ENCODE measurements at places on chromosomes 7 and 10.

DNA sequence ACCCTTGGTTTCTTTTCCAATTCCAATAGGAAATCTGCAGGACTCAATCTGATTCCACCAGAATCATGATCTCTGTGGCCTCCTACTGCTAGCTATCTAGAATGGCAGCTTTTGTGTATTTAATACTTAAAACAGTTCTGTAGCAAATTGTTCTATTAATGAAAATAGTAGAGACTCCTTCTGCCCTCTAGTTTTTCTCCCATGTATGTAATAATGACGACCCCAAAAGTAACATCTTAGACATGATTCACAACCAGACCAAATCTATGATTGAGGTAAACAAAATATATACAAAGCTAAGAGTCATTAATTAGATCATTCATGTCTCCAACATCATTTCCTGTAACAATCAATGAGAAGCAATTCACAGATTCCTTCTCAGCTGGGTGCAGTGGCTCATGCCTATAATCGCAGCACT lies 259.1 kb upstream of the MKLN1 start:
- DNase-seq, result no peak

GRCh38 chr10:22285130-22285529 lies 31.1 kb upstream of the COMMD3 start:
- DNase-seq, result no peak

- no peak for DNase-seq
Measured at GRCh38 chr7:141700296-141700847, 1.6 kb downstream of the DENND11 start.

DNA sequence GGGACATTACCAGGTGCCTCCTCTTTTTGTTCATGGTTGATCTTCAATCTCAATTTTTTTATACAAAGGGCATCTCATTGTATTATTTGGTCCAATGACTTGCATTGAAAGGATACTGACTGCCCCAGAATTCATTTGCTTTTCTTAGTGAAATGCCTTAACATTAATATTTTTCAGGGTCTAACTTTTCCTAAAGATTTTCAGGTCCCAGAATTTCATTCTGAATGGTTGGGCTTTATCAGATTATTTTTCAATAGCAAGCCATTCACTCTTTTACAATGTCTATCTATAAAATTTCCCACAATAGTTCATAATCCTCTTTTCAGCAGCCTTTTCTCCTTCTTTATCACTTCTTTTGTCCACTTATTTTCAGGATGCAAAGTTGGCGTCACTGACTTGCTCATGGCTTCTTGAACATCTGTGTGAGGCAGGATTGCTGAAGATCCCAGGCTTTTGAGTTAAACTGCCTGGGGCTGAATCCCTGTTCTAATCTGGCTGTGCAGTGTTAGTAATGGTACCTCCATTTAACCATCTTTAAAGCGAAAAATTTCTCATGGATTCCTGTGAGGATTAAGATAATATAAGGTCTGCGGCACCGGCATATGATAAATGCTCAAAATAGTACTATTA lies 131.7 kb upstream of the HDAC9 start:
- no peak for DNase-seq

DNA sequence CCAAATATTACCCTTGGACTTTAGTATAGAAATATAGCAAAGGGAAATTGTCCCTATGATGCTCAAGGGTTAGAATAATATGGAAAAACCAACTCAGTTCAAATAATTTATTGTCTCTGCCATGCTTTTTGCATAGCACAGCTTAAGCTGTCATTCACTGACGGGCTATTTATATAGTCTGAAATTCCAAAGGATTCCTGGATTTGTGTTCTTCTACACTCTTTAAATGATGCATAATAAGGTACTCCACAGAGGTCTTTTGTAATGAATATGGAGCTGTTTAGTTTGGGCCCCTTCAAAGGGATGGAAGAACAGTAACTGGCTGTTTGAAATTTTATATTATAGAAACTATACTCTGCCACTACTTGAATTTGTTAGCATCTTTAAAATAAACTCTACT lies 276.6 kb upstream of the FERD3L start:
- no peak for DNase-seq

GRCh38 chr10:9075420-9075819 lies 1020.9 kb downstream of the GATA3 start:
- no peak for DNase-seq

DNA sequence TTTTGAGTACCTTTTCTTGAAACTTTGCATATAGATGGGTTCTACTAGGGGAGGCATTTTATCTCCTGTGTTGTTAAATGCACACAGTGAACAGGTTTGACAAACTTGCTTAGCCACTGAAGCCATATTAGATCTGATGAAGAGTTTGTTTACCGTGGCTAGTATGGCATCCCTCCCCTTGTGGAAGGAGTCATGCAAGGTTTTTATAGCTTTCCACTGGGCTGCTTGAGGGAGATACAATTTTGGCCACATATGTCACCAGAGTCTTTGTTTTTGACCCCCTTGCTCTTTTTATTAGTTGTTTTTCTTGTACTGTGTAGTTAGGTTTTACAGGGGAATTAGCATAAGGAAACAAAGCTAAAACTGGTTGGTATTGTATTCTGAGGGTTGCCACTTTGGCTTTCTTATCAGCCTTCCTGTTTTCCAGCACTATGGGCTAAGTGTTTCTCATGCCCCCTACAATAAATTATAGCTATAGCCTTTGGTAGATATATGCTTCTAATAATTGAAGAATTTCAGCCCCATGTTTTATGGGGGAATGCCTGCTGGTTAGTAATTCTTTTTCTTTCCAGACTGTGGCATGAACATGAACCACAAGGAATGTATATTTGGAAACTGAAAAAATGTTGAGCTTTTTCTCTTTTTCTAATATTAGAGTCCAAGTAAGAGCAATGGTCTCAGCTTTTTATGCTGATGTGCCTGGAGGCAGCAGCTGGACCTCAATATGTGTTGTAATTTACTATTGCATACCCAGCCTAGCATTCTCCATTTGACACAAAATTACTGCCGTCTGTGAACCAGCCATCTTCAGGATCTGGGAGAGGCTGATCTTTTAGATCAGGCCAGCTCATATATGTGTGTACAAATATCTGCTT lies 18.4 kb upstream of the STEAP2 start:
- no peak for DNase-seq

DNA sequence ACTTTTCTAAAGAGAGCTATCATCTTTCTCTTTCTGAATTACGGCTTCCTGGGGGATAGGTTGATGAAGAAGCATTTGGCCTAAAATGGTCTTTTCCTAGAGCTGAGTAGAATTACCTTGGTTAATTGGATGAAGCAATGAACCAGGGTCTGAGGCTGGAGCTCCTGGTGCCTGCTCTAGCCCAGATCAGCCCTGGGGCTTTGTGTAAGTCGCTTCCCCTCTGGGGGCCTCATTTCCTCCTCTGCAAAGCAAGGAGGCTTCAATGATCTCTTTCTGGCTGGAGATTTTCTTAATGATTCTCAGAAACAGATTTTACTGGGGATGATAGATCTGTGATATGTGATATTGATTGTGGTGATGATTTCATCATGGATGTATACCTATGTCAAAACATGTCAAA lies 3.5 kb upstream of the CPA2 start:
- no peak for DNase-seq

DNA sequence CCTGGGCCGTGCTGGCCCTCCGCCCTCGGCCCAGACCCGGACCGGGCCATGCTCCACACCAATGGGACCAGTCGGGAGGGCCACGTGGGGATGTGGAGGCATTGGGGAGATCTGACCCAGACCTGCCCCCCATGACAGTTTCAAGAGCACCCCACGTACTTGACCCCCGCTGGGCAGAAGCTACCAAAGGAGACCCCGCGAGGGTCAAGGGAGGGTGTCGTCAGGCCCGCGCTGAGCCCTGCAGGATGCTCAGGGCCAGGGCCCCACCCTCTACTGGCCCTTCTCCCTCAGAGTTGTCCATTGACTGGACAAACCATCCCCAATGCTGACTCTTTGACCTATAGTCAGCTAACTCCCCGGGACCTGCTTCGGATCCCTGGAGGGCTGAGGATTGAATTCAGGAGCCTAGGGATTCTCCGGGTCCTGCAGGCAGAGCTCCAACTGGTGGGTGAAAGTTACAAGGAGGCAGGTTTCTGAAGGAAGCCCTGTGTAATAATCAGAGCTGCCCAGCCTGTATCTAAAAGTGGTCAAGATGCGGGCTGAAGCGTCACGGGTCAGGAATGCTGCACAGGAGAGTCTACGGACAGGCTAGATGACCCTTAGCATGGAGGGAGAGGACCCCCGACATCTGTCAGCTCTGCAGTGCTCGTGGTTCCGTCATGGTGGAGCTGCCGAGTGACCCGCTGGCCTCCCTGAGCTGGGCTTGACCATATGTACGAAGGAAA lies 498 bp upstream of the CALHM2 start:
- DNase-seq, result no peak

DNA sequence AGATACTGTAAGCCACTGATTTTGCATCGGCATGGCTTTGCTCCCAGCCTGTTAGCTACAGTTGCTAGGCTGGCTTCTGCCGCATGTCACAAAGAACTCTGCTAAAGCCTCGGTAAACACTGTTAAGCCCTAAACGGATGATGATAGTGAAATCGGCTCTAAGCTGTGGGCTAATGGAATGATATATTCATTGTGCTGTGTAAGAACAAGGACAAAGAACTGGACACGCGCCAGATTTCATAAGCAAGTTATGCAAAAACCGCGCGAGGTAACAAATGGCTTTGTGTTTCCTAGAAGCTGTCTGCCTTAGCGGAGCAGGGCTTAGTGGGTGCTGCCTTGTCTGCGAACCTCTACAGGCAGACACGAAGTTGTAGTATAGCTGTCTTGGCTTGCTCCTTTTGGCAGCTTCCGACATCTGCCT lies 331.3 kb upstream of the COBL start:
- DNase-seq, result no peak

GRCh38 chr7:87325576-87326370 lies 19.7 kb upstream of the CROT start:
- DNase-seq, result no peak

DNA sequence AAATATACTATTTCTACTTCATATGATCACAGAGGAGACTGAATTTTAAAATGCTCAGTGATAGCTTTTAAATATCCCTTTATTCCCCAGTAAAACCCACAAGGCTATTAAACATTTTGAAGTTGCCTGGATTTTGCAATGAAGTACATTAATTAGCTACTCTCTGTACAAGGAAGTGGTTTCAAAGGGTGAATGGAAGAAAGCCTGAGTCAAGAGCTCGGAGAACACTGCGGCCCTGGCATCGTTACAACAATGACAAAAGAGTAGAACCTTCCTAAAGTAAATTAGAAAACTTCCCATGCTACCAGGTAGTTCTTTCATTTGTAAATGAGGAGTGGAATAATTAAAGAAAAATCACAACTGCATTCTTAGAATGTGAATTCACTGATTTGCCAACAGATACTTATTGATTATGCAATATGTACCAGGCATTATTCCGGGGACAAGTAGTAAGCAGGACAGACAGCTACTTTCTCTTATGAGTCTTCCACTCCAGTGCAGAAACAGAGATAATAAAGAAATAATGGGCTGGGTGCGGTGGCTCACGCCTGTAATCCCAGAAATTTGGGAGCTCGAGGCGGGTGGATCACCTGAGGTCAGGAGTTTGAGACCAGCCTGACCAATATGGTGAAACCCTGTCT lies 63.0 kb downstream of the ZNF22 start:
- no peak for DNase-seq

- DNase-seq, result no peak
Measured at GRCh38 chr7:139450851-139451250, 32.6 kb downstream of the KLRG2 start.

DNA sequence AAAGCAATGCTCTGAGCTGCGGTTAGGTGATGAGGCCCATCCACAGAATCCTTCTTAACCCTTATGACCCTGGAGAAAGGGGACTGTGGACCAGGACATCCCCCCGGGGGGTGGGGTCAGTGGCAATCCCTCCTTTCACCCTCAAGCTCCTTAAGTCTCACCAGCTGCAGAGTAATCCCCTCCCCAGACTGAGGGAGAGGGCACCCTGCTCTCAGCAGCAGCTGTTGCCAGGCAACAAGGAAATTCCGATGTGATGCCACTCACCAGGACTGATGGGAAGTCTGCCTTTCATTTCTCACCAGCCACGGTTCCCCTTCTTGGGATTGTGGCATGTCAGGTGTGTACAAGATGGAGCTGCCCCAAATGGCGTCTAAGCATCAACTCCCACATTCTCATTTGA lies 129.6 kb downstream of the DOCK1 start:
- no peak for DNase-seq

DNA sequence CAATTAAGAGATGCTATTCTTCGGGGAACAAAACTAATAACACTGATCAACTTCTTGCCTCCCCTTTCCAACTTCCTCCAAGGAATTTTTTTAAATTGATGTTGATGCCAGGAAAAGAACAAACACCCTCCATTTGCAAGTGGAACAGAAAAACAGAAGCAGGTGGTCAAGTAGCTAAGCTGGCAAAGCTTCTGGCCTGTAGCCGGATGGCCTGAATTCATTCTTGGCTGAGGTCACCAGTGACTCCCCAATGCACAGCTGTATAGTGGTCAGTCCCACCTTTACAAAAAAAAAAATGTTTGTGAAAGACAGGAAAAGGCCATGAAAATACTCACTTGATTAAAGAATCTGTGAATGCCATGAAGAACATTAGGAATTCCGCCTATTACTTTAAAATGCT lies 39.1 kb downstream of the DOCK4 start:
- no peak for DNase-seq

All from stimulated activated CD8-positive, alpha-beta memory T cell treated with anti-CD3 and anti-CD28 coated beads, Interleukin-15, amount 100 ng/mL, for 24 hours (primary cell).